ENCODE measurements at places on chromosomes 7 and 10.

- no peak for DNase-seq
These were observed 87.3 kb downstream of the C10orf105 start for GRCh38 chr10:71632200-71632820.

- no peak for DNase-seq
These were observed 112.8 kb upstream of the LANCL2 start for GRCh38 chr7:55252386-55252785.

GRCh38 chr7:139131-139530 is 53.2 kb upstream of the FAM20C start:
- DNase-seq = no peak

DNA sequence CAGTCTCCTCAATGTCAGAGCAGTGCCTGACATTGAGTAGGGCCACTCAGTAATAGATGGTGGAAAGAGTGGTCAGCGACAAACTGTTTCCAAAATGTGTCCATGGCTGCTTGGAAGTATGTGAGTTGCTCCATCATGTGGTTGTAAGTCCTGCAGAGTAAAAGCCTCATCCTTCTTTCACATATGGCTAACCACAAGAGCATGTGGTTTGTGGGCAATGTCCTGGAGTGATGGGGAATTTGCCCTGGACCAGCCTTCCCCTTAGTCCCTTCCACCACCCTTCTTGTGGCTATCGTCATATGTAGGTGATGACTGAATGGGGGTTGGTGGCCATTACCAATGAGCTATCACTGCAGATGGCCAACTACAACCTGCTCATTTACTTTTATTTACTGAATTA is 33.0 kb upstream of the PLXNA4 start:
- DNase-seq = no peak

DNA sequence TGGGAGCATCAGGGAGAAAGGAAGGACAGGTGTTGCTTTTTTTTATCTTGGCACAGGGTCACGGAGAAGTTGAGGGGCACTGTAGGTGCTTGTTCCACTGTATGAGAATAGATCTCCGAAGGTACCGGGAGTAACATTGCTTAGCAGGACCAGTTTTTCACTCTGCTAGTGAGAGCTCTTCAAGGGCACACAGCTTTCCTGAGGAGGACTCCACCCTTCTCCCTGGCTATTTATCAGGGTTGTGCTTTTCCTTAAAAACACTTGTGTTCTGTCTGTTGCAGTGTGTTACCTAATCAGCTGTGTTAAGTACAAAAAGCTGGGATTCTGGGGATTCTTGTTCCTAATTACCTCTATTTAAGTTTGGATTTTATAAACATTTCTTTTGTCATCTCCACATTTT is 160.5 kb downstream of the SND1 start:
- no peak for DNase-seq

DNA sequence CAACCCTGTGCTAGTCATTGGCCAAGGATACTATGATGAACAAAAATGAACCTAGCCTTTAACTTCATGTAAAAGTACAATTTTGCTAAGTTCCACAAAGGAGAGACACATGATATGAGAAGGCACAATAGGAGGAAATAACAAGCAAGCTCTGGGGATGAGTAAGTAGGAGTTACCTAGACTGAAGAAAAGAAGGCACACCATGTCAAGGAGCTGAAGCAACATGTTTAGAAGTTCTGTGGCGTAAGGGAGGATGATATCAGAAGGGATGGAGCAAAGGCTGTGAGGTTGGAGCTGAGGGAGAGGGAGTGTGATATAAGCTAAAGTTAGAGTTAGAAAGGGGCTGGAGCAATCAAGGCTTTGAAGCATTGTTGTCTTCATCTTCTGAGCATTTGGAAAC is 25.6 kb downstream of the KIFBP start:
- DNase-seq = no peak

DNA sequence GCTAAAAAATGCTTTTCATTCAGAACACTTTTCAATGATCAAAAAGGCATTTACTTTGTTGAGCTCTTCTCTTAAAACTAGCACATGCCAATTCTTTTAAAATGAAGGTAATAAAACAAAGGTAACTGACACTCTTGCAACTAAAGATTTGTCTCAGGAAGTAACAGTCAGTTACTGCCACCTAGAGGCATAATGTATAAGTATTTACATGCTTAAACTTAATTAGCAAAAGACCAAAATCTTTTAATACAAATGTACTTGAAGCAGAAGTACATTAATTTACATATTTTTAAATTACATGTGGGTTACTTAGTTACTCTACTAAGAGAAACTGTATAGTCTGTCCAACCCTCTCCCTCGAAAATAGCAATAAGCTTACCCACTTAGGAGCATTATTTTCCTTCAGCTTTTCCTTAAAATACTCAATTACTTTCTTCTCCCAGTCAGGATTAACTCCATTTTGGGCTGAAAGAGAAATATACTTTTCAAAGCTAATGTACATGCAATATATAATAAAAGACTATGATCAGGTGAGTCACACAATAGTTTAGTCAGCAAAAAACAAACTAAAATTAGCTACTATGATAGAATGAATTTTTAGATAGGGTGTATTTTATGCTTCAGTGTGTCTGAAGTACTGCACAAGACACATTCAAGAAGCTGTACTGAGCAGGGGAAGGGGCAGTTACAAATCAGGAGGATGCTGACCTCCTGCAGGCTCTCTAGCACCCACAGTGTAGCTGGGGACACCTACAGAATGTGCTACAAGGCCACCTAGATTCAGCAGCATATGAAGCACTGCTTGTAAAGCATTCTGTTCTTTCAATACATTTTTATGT is 13.0 kb downstream of the MCMBP start:
- DNase-seq = no peak

DNA sequence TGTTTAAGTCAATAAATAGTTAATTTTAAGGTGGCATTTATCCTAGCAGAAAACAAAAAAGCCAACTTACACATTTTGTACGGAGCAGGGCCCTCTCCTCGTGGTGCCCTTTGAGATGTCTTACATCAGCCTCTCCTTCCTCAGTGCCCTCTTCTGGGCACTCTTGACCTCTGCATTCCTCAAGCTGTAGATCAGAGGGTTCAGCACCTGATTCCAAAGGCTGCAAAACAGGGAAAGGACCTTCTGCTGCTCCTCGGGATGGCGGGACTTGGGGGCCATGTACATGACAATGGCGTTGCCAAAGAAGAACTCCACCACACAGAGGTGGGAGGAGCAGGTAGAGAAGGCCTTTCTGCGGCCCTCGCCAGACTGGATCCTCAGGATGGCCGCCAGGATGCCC is 4.6 kb upstream of the OR2A14 start:
- no peak for DNase-seq

GRCh38 chr7:50369143-50370026 is 64.9 kb downstream of the IKZF1 start:
- no peak for DNase-seq

DNA sequence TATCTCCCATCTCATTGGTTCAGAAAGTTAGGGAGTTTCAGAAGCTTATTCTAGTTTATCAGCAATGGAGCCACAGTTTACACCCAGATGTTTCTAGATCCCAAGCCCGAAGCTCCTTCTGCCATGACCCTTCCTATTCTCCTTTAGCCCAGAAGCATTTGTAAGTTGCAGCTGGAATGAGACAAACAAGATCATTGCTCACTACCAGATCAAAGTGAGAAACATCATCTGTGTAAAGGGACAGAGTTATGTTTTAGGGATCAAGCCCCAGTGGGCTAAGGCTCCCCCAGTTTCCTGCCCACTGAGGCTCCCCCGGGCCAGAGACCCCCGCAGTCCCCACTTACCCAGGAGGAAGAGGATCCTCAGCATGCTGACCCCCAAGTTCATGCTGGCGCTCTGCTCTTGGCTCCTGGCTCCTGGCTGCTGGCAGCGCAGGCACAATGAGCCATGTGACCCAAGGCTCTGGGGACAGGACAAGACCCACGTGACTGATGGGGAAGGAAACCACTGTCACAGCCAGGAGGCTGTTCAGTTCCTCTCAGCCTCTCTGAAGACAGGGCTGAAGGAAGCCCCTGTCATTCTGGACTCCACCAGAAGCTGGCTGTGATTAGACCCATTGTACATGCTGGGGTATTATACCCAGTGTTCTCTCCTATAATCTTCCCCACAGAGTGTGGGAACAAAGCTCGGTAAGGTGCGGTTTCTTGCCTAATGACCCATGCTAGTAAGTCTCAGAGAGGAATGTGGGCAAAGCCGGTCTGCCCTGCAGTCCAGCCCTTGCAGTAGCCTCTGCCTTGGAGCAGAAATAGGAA is at the start of gene TMEM273:
Gene TMEM273 (minus strand): TSS at position 442 of the 812 bp plus-strand sequence. CDS start 55 bp downstream, at position 387.
- DNase-seq = no peak

DNA sequence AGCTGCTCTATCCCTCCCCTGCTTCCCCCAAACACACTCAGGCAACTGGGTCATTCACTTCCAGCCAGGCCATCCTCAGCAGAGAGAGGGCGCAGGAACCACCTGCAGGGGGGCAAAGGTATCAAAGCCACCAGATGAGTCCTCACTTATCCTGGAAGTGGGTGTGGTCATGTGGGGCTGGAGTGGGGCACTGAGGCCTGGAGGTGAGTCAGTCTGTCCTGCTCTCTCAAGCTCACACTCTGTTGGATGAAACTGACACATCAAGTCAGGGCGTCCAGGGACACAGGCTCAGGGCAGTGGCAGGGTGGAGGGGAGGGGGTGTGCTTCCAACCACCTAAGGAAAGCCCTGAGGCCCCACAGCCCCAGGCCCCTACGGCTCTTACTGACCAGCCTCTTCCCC is 8.0 kb upstream of the ELFN1 start:
- DNase-seq = no peak

GRCh38 chr7:36280840-36281812 is 108.5 kb upstream of the ANLN start:
- DNase-seq = no peak

DNA sequence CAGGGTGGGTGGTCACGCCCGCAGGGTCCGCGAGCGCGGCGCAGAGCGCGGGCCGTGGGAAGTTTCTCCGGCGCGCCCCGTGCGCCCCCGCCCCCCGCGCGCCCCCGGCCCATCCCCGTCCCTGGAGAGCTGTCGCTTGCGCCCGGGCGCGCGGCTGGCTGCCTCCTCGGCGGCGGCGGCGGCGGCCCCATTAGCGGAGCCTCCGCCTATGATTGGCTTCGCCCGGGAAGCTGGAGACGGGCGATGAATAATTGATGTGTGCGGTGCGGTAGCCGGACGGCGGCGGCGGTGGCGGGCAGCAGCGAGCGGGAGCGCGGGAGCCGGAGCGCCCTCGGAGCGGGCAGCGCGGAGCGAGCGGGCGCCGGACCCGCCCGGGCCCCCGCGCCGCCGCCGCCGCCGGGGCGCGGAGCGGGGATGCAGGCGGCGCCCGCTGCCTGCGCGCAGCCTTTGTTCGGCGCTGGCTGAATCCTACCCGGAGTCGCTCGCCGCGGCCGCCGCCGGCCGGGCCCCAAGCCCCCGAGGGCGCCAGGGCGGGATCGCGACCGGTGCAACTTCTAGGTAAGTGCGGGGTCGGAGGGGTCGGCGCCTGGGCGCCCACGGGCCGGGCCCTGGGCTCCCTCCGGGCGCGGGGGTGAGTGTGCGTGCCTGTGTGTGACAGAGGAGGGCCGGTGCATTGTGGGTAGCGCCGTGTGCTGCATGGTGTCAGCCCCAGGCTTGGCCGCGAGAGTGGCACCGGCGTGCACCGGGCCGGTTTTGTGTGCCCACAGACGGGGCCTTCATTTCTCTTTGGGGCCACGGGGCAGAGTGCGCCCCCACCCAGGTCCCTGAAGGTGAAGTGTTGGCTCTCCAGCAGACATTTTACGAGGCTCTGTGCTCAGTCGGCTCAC is 103.8 kb upstream of the PPIF start:
- DNase-seq = peak; percentile 73

- no peak for DNase-seq
These were observed 13.7 kb downstream of the PRPS1L1 start for GRCh38 chr7:18013936-18014335.

Data from H1 (cell line).